ENCODE measurements at places on chromosomes 1 and 21. TPM values are rescaled to one million over a fixed set of nuclear protein-coding genes. Genes with fewer than 3 reads are reported as not detected.

LPAR3 gene
- total RNA-seq: 1.1 TPM

CD101 gene
- total RNA-seq: 2.1 TPM

TLCD4 gene
- total RNA-seq: 0.04 TPM

SH2D5 gene
- not detected for total RNA-seq

ATP1A2 gene
- not detected for total RNA-seq

C21orf58 gene
- 24.3 TPM for total RNA-seq

- peak; percentile 63 for ATAC-seq
These were observed 407 bp upstream of the PIGV start for GRCh38 chr1:26787381-26787705.

DNA sequence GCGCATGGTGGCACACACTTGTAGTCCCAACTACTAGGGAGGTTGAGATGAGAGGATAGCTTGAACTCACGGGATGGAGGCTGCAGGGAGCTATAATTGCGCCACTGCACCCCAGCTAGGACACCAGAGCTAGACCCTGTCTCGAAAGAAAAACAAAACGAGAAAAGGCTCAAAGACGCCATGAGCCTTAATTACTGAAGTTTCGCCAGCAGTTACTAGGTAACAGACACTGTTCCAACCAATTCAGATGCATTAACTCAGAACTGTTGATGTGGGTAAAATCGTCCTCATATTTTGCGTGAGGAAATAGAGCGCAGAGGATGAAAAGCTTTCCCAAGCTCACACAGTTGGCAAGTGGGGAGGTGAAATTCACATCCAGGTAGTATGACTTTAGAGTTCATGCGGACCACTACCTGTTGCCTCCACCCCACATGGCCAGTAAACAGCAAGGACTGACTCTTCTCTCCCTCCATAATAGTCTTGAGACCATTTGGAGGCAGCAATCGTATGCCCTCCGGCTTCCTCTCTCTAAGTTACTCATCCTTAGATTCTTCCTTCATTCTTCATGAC lies 40.1 kb downstream of the INAVA start:
- ATAC-seq: no peak

DNA sequence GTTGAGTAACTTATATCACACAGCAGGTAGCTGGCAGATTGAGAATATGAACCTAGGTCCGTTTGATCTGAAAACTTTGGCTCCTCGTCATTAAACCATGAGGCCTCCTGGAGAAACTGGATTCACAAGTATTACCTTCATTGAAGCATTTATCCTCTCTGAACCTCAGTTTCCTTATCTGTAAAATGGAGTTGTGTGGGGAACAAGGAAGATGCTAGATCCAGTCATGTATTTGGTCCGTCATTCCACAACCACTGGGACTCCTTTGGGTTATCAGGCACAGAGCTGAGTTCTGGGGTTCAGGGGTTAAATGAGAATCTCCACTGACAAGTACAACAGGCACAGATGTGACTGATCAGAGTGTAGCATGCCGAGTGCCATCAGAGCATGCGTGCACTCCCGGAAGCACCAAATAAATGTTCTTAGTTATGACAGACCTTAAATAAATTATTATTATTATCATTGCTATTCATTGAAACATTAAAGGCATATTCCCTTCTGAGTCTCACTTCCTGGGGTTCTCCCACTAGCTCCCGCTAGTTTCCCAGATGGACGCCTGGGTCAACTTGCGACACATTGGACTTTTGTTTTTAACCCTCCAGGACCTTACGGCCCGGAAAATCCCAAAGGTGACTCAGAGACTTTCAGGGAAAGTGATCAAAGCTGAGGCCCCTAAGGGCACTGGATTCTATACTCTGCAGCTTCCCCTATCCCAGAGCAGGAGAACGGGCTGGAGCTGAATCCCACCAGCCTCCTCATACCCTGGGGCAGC lies 130.6 kb downstream of the PLPP3 start:
- ATAC-seq: no peak

GRCh38 chr1:26723013-26723991 lies 27.5 kb downstream of the ARID1A start:
- peak; percentile 44 for ATAC-seq

- no peak for ATAC-seq
These were observed 299.1 kb upstream of the DEPDC1 start for GRCh38 chr1:68795956-68796355.

GRCh38 chr1:147084273-147085096 lies 87.8 kb downstream of the PRKAB2 start:
- ATAC-seq: peak; percentile 90

GRCh38 chr1:47627016-47627415 lies 189.2 kb downstream of the FOXD2 start:
- ATAC-seq: no peak

DNA sequence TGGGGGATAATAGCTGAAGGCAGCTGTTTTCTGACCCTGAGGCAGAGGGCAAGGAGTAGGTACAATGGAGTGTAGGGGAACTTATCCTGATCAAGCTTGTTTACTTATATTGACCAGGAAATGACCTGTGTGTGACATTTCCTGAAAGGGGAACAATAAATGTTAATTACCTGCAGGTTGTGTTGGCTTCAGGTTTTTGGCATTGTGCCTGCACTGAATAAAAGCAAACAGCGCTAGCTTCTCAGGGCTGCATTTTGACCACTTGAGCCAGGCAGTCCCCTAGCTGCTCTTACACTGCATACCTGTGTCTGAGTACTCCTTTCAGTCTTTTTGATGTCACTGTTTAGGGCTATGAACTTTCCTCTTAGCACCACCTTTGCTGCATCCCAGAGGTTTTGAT lies 40.6 kb downstream of the DRAM2 start:
- no peak for ATAC-seq

- no peak for ATAC-seq
These were observed 55.7 kb upstream of the EFHD2 start for GRCh38 chr1:15353839-15354579.

DNA sequence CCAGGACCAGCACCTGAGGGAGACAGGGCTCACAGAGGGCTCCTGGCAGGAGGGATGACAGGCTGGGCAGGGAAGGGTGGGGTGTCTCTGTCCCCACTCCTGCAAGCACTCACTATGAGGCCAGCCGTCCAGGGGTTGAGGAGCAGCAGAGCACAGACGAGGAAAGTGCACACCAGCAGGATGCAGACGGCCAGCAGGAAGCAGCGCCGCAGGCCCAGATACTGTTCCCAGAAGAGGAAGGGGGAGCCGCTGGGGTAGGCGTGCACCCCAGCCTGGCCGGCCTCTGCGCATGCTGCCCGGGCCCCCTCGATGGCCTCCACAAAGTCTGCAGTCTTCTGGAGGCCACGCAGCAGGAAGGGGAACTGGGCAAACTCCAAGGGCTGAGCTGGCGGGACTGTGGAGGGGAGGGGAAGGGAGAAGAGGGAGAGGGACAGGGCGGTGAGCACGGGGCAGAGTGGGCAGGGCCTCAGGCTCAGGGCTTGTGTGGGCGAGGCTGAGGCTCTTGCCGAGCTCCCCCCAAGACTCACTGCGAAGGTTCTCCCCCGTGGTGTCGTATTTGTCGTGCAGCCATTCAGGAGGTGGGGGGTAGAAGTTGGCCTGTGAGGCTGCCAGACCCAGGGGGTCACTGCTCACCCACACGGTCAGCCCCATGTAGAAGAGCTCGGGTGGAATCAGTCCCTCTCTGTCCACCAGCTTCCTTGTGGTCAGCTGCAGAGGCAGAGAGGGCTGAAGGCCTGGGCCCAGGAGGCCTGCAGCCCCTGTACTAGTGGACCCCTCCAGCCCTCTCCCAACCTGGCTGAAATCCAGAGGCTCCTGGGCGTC lies 16.5 kb downstream of the PTCH2 start:
- ATAC-seq: no peak

DNA sequence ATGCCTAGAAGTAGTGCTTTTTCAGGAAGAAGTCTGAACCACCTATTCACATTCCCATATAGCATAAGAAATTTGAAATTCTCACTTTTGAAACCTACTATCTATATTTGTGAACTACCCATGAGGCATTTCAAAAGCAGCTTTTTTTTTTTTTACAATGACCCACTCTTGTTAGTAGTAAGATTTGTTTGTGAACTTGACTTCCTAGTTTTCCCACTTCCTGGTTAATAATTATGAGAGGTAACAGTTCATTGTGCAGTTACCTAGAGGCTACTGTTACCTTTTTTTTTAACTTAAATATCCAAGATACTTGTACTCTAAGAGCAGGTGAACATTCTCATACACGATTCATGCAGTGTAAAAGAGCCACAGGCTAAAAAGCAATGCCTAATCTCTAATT lies 371.7 kb upstream of the ADGRL2 start:
- ATAC-seq: no peak

DNA sequence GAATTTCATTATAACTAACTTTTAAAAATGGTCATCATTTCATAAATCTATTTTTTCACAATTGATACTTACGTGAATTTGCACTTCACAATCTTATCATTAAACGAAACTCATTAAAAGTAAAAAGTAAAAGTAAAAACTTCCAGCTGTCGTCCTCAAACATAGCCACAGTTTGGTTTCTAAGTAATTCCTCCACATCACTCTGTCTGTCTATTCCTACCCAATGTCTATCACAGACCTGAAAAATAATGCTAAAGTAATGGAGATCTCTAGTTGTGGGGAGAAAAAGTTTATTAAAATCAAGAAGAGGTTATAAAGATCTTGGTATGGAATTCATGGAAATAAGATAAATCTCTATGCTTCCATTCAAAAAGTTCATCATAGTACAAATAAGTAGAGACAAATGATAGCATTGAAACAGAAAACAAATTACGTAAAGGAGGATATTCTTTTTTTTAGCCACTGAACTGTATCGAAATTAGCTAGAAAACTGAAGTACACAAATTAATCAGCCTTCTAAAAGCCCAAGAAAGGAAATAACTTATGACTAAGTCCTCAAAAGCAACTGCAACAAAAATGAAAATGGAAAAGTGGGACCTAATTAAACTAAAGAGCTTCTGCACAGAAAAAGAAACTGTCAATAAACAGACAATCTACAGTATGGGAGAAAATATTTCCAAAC lies 148.6 kb downstream of the TIAM1 start:
- ATAC-seq: peak; percentile 68

DNA sequence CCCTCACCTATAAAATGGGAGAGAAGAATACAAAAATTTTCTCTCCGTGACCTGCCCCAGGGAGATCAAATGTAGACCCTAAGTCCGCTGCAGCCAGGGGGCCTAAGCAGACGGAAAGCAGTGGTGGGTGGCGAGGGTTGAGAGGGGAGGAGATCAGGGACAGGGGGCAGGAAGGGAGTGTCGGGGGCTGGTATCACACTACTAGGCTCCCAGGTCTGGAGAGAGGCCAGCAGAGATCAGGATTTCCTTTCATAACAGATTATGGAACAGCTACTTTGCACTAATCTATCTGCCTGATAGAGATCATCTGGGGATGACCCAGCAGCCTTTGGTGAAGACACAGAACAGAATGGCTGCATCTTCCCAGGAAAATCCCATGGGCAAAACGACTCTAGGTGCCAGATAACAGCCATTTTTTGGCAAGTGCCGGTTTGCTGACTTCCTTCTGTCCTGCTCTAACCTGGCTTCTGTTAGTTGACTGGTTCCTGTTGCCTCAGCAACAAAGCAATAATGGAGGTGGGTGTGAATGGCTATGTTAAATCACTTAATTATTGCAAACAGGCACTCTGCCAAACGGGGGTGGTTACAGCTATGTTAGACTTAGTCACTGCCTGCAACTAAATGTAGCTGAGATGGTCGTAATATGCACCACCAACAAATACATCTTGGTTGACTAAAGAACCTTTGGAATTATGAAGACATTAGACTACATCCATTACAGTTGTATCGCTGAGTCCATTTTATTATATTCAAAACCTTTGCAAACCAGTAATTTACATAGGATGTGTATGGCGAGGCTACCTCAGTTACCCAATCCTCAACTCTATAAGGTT lies 30.0 kb upstream of the EPS8L3 start:
- peak; percentile 13 for ATAC-seq

- ATAC-seq: no peak
These were observed 115.2 kb downstream of the NGF start for GRCh38 chr1:115222616-115223402.

- ATAC-seq: peak; percentile 80
These were observed 40.7 kb upstream of the PRKACB start for GRCh38 chr1:84103197-84103992.

DNA sequence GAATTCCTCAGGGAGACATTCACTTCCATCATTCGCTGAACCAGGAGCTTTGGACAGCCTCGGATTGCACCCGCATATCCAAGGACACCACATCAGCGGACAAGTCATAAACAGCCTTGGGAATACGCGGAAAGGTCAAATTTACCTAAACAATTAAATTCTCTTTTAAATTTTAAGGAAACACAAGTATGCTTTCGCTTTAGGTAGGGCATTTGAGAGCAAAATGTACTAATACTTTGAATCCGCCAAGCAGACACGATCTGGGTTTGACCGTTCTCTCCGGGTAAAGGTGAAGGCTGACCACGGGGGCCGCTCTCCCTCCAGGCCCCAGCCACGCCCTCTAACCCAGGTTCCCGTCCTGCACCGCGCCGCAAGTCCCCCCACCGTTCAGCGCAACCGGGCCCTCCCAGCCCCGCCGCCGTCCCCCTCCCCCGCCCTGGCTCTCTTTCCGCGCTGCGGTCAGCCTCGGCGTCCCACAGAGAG lies 479 bp upstream of the ACADM start:
- peak; percentile 81 for ATAC-seq

- no peak for ATAC-seq
These were observed 39.5 kb upstream of the CYP4X1 start for GRCh38 chr1:46983830-46984586.

GRCh38 chr1:46697053-46697452 lies 21.9 kb downstream of the EFCAB14 start:
- ATAC-seq: no peak

GRCh38 chr21:35226968-35227744 lies 178.1 kb upstream of the RUNX1 start:
- ATAC-seq: peak; percentile 65

All from activated T-helper 17 cell treated with anti-CD3 and anti-CD28 coated beads, Interleukin-2, amount 50 U/mL, for 72 hours (primary cell).